Right atrium auricular region (tissue), 2 donors: ENCODE measurements at places on chromosomes 2 and 18. TPM values are rescaled to one million over a fixed set of nuclear protein-coding genes. Genes with fewer than 3 reads are reported as not detected.

- H3K36me3 ChIP-seq: no peaks in the 10 kb centered on the region
- no peak overlapping the region for H3K27ac ChIP-seq
- no peak for DNase-seq
Measured at GRCh38 chr2:166454006-166454595, 39.9 kb downstream of the SCN7A start.

DNA sequence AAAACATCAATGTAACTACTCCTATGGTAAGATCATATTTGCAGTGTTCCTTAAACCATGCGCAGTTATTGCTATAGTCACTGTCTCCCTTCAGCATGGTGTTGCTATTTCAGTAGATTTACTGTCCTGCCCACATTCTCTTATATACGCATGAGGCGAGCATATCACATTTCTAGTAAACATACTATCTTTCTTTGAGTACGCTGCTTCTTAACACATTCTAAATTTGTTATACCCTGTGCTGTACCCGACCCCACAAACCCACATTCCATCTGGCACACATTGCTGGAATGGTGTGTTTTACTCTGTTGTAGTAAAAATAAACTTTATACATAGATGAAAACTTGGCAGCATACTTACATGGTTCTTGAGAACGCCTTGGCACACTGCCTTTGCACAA, 163.3 kb downstream of the QPCT start:
- H3K36me3 ChIP-seq: no peaks in the 10 kb centered on the region
- no peaks in the 10 kb centered on the region for H3K27me3 ChIP-seq
- H3K27ac ChIP-seq: peak overlapping the region; percentile 79
- no peaks in the 10 kb centered on the region for H3K4me1 ChIP-seq
- no peak overlapping the region for H3K4me3 ChIP-seq

GRCh38 chr2:67896476-67896875, 166.3 kb downstream of the C1D start:
- no peaks in the 10 kb centered on the region for H3K36me3 ChIP-seq
- H3K27me3 ChIP-seq: no peaks in the 10 kb centered on the region
- no peak overlapping the region for H3K4me3 ChIP-seq
- no peak overlapping the region for H3K27ac ChIP-seq

DNA sequence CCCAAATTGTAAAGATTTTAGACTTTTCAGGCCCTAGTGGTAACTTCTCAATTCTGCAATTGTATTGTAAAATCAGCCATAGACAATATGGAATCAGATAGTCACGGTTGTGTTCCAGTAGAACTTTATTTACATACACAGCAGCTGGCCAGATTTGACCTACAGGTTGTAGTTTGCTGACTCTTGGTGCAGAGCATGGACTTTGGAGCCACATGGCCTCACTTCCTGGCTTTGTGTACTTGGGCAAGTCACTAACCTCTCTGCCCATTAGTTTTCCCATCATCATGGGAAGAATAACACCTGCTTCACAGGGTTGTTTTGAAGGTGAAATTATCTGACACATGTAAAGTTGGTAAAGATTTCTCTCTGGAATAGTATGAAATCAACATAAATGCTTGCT, 147.6 kb downstream of the TMEM200C start:
- no peaks in the 10 kb centered on the region for H3K4me1 ChIP-seq
- H3K4me3 ChIP-seq: no peak overlapping the region
- H3K27me3 ChIP-seq: no peaks in the 10 kb centered on the region
- no peak overlapping the region for H3K27ac ChIP-seq
- no peaks in the 10 kb centered on the region for H3K36me3 ChIP-seq

GRCh38 chr2:210517264-210517663, 39.1 kb upstream of the CPS1 start:
- DNase-seq: no peak
- H3K27ac ChIP-seq: no peak overlapping the region
- no peak overlapping the region for H3K4me3 ChIP-seq
- no peaks in the 10 kb centered on the region for H3K27me3 ChIP-seq
- H3K4me1 ChIP-seq: no peaks in the 10 kb centered on the region

DNA sequence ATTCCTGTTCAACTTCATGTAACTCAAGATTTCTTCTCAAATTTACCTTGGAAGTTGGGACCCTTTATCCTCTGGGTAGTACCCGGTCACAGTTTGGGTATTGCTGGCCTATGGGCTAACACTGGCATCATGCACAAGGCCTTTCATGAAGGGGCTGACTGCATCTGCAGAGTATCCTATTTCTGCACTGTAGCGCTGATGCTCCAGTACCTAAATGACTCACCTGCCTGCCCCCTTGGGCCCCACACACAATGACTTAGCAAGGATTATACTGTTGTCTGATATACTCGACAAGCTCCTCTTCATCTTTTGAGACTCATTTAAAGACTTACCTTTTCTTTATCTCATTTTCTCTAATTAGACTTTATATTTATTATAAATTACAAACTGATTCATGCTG, 39.9 kb downstream of the DNAH6 start:
- DNase-seq: no peak
- H3K36me3 ChIP-seq: no peaks in the 10 kb centered on the region
- H3K4me3 ChIP-seq: no peak overlapping the region

- no peaks in the 10 kb centered on the region for H3K36me3 ChIP-seq
- no peak overlapping the region for H3K4me3 ChIP-seq
- H3K27me3 ChIP-seq: no peaks in the 10 kb centered on the region
Measured at GRCh38 chr2:106332054-106332453, 136.2 kb downstream of the RGPD3 start.

- no peak for DNase-seq
- no peak overlapping the region for H3K4me3 ChIP-seq
- no peaks in the 10 kb centered on the region for H3K36me3 ChIP-seq
- H3K27ac ChIP-seq: no peak overlapping the region
- no peaks in the 10 kb centered on the region for H3K27me3 ChIP-seq
- H3K4me1 ChIP-seq: no peaks in the 10 kb centered on the region
Measured at GRCh38 chr2:160077912-160078810, 15.7 kb upstream of the PLA2R1 start.

DNA sequence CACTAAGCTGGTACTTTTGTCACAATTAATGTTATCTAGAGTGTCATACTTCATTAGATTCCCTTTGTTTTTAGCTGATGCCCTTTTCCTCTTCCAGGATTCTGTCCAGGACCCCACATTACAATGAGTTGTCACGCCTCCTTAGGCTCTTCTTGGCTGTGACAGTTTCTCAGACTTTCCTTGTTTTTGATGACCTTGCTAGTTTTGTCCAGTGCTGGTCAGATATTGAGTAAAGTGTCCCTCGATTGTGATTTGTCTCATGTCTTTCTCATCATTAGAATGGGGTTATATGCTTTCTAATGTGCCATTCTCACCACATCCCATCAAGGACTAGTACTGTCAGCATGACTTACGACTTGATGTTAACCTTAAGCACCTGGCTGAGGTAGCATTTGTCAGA, 162.3 kb downstream of the FHOD3 start:
- H3K27ac ChIP-seq: peak overlapping the region; percentile 91
- no peaks in the 10 kb centered on the region for H3K27me3 ChIP-seq
- no peaks in the 10 kb centered on the region for H3K36me3 ChIP-seq
- no peaks in the 10 kb centered on the region for H3K4me1 ChIP-seq
- no peak for DNase-seq
- H3K4me3 ChIP-seq: no peak overlapping the region

- no peak for DNase-seq
- no peaks in the 10 kb centered on the region for H3K36me3 ChIP-seq
- H3K4me3 ChIP-seq: no peak overlapping the region
- H3K27me3 ChIP-seq: no peaks in the 10 kb centered on the region
- no peaks in the 10 kb centered on the region for H3K4me1 ChIP-seq
Measured at GRCh38 chr2:157920736-157921135, 44.6 kb upstream of the ACVR1 start.

GRCh38 chr18:72720116-72720515, 147.7 kb downstream of the NETO1 start:
- H3K4me3 ChIP-seq: no peak overlapping the region
- H3K27me3 ChIP-seq: no peaks in the 10 kb centered on the region
- H3K27ac ChIP-seq: no peak overlapping the region
- H3K36me3 ChIP-seq: no peaks in the 10 kb centered on the region
- DNase-seq: no peak
- no peaks in the 10 kb centered on the region for H3K4me1 ChIP-seq

DNA sequence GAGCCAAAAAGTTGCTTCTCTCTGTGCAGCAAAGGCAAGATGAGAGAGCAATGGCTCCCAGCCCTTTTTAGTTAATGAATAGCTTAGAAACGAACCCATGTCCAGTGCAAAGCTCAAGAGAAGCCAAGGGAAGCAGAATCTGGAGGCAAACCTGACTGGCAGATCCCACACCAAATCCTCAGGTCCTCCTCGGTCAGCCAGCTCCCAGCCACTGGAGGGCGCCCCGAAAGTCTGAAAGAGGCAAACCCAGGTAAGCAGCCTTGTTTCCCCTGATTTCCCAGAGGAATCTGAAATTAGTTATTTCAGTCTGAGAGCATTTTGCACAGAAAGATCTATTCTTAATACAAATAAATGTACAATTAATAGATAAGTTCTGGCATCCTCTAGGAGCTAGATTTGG, 71.3 kb upstream of the PID1 start:
- H3K27me3 ChIP-seq: no peaks in the 10 kb centered on the region
- no peaks in the 10 kb centered on the region for H3K36me3 ChIP-seq
- H3K4me3 ChIP-seq: no peak overlapping the region
- no peak for DNase-seq
- no peaks in the 10 kb centered on the region for H3K4me1 ChIP-seq
- no peak overlapping the region for H3K27ac ChIP-seq

DNA sequence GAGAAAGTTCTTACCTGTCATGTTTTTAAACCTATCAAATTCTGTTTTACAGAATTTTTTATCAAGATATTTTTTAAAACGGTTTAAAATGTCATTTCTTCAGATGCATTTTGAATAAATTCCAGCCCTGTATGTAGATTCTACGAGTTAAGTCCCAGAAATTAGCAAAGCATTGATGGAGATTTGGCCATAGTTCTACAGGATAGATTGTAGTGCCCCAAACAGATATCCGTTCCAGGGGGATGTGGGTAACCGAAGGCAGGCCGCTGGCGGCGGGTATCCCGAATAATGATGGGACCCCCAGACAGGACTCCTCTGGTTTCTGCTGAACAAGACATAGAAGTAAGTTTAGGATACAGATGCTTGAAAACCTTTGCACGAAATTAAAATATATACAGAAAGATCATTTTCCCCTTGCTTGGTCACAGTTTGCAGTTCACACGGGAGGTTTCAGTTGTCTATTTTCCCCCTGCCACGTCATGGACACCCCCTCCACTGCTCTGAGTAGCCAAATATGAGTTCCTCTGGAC, 755 bp downstream of the NOL4 start:
- no peaks in the 10 kb centered on the region for H3K36me3 ChIP-seq
- peaks cover 6% of the 10 kb centered on the region for H3K27me3 ChIP-seq
- no peak overlapping the region for H3K27ac ChIP-seq
- peaks cover 34% of the 10 kb centered on the region for H3K4me1 ChIP-seq

- H3K27me3 ChIP-seq: no peaks in the 10 kb centered on the region
- no peak overlapping the region for H3K4me3 ChIP-seq
- no peak overlapping the region for H3K27ac ChIP-seq
- H3K4me1 ChIP-seq: no peaks in the 10 kb centered on the region
- no peak for DNase-seq
- H3K36me3 ChIP-seq: no peaks in the 10 kb centered on the region
Measured at GRCh38 chr2:221176667-221177066, 395.4 kb downstream of the EPHA4 start.

DNA sequence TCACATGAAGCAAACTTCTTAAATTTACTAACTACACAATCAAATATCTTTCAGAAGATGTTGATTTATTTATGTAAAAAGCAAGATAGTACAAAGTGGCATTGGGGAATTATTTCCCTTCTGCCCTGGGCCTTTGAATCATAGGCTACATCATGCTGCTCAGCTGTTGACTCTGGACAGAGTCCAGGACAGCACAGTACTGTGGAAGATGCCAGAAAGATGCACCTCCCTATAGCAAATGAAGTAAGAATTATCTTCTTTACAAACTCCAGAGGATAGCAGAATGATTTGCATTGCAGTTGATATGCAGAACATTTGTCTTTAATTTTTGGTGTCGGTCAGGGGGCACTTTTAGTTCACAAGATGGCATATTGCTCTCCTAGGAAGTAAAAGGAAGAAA, 1354.5 kb upstream of the ZEB2 start:
- no peak overlapping the region for H3K27ac ChIP-seq
- DNase-seq: no peak
- H3K27me3 ChIP-seq: no peaks in the 10 kb centered on the region
- no peaks in the 10 kb centered on the region for H3K4me1 ChIP-seq

DNA sequence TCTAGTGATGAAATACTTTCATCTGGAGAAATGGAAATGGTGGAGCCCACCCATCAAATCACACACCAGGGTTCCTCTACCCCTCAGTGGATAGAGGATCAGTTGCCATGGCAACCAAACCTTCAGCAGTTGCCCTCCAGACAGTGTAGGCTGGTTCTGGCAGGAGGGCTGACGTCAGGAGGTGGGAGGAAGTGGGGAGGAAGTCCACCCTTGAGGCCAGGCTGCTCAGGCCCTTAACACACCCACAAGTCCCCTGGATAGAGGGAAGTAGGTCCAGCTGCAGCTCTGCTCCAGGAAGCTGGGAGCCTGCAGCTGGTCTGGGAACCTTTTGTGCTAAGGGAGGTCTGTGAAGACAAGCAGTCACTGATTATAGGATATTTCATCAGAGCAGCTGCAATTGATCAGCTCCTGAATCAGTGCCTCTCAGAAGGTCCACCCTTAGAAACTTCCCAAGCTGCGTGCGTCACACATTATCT, 186.6 kb downstream of the MTX2 start:
- no peak overlapping the region for H3K27ac ChIP-seq
- no peaks in the 10 kb centered on the region for H3K4me1 ChIP-seq
- no peak overlapping the region for H3K4me3 ChIP-seq

DNA sequence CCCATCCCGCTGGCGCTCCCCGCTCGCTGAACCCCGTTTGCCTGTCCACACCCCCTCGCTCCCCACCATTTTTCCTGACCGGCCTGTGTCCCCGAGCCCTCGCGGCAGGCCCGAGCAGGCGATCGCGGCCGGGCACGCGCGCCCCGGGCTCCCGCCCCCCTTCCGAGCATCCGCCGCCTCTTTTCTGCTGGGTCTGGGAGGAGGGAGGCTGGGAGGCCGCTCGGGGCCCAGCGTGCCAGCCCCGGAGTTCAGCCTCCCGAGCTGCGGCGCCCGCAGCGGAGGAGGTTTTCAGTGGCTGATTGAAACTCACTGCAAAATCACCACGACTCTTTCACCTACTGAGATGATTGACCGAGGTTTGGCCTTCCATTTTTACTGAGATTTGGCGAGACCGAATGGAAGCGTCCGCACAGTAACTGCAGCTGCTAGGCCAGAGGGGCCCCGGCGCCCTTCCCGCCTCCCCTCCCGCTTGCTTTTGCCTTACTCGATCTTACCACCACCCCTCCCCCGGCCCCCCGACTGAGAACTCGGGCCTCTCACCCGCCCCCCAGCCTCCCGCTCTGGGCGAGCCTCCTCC, 4.8 kb downstream of the SOX11 start:
- H3K36me3 ChIP-seq: no peaks in the 10 kb centered on the region
- peaks cover 40% of the 10 kb centered on the region for H3K4me1 ChIP-seq
- DNase-seq: no peak
- peak overlapping the region; percentile 47 for H3K4me3 ChIP-seq
- H3K27ac ChIP-seq: peak overlapping the region; percentile 84
- H3K27me3 ChIP-seq: no peaks in the 10 kb centered on the region

- H3K36me3 ChIP-seq: no peaks in the 10 kb centered on the region
- H3K4me1 ChIP-seq: no peaks in the 10 kb centered on the region
- no peak for DNase-seq
- H3K27ac ChIP-seq: no peak overlapping the region
- no peak overlapping the region for H3K4me3 ChIP-seq
Measured at GRCh38 chr2:126253669-126254068, 402.3 kb upstream of the GYPC start.

Gene CFAP210
- total RNA-seq: not detected

Gene ICOS
- not detected for total RNA-seq

Gene LOXL3
- total RNA-seq: 3.2 TPM

Gene KCNJ13
- total RNA-seq: not detected

Gene PLCL1
- total RNA-seq: 26.8 TPM
